ENCODE measurements at places on chromosomes 11 and 22. TPM values are rescaled to one million over a fixed set of nuclear protein-coding genes. Genes with fewer than 3 reads are reported as not detected.

The ISX gene
- not detected for total RNA-seq

The C11orf65 gene
- total RNA-seq, result not detected

The NAV2 gene
- 7.1 TPM for total RNA-seq

The FIBP gene
- 66.4 TPM for total RNA-seq

The MAPK1 gene
- 32.9 TPM for total RNA-seq

The CALCA gene
- not detected for total RNA-seq

The TAF1D gene
- total RNA-seq, result 106 TPM

The OR8G1 gene
- not detected for total RNA-seq

The FDXACB1 gene
- total RNA-seq, result 2.7 TPM

The TRPM5 gene
- 0.63 TPM for total RNA-seq

The SLC22A9 gene
- total RNA-seq, result not detected

The FGF4 gene
- total RNA-seq, result not detected

Measured in omental fat pad (tissue), 4 donors.